ENCODE measurements at places on chromosomes 1 and 21.

- DNase-seq = peak; percentile 51
These were observed 34.9 kb downstream of the TMCO4 start for GRCh38 chr1:19764848-19765247.

DNA sequence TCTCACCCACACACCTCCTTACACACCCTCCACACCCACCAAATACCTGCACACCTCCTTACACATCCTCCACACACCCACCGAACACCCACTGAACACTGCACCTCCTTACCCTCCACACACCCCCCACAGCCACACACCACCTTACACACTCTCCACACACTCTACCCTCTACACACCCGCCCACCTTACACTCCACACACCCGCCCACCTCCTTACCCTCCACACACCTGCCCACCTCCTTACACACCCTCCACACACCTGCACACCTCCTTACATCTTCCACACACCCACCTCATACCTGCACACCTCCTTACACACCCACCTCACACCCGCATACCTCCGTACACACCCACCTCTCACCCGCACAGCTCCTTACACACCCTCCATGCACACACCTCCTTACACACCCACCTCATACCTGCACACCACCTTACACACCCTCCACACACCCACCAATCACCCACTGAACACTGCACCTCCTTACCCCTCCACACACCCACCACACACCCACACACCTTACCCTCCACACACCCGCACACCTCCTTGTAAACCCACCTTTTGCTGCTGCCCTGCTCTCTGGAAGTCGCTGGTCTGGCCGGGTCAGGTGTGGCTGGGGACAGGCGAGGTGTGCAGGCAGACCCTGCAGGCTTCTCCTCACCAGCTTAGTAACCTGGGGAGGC, 38.5 kb downstream of the COQ8A start:
- DNase-seq = no peak

DNA sequence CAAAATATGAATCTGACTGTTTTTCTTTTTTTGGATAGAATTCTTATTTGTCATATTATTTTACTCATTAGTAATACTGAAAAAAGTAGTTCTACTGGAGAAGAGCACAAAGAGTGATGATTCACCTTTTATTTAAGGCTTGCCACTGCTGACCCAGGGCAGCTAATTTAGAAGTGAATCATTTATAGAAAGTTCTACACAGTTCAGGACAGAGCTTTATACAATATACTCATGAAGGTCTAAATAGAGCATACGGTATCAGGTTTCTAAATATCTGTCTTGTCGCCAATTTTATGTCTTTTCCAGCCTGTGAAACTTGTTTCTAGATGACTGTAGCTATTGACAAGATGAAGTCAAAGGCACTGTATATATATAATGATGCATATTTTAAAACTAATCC, 25.0 kb downstream of the GIPC2 start:
- DNase-seq = no peak

DNA sequence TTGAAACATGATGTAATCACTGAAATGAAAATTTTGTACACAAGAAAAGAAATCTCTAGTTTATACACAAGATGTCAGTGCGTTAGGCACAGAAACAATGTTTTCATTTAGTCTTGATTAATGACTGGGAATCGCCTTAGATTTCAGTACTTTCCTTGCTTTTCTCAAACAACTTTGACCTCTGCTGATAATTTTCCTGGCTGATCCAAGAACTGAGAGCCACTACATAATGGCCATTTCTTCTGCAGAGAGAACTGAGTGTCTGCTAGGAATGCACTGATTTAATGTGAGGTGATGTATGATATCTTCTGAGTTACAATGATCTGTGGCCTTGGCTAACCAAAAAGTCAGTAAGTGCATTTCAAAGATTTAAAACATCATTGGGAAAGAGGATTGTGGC, 308.1 kb downstream of the CTH start:
- no peak for DNase-seq

DNA sequence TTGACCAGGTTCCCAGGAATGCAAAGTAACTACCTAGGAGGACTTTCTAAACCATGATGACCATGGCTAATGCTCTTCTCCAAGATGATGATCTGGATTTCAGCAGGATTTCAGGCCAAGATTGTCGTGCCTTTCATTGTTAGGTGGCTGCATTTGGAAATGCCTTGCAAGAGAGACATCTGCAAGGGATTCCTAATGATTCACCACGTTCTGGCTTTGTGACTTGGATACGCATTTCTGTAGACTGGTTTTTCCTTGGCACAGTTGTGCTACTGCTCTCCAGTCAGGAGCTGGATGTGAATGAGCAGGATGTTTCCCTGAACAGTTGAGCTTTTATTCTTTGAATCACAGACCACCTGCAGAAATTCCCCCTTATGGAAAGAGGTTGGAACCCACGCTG, 212.4 kb downstream of the BACH1 start:
- DNase-seq = no peak

DNA sequence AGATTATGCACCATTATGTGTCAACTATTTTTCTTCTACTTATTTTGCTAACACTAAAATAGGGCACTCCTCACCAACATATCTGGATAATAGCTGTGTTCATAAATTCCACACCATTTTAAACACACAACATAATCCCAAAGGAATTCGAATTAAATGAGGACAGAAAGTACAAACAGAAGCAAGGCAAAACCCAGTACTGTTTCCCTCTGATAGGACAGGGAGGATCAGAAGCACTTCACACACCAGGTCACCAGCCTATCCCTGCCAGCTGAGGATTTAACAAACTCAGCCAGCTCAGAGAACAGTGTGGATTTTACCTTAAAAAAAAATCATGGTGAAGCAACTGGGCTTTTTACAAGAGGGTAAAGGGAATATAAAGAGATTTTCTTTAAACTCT, 20.0 kb downstream of the CRYZ start:
- DNase-seq = peak; percentile 16

GRCh38 chr1:25912076-25912831, 6.0 kb upstream of the STMN1 start:
- no peak for DNase-seq

DNA sequence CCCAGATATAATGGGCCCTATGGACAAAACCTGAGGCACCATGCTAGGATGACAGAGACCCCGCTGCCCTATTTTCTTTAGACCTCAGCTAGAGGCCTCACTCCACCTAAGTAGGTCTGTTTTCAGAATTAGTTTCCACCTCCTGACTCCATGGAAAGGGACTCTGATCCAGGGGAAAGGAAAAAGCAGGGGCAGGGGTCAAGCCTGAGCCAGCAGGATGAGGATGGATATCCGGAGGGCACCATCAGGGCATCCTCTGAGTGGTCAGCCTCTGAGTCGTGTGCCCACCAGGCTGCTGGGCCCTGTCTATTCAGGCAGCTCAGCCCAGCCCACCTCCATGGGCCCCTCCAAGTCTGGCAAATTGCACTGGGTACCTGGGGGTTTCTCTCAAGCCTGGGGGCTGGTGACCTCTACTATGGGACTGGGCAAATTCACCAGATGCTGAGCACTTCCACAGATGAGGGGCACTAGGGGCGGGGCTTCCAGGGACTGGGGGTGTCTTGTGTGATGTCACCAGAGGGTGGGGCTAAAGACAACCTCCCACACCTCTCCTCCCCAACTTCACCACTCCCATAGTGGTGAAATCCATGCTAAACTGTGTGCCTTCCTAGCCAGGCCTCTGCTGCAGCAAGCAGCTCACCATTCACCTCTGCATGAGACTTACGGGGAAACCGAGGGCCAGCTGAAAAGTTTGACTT, 5.5 kb downstream of the PAQR7 start:
- DNase-seq = no peak

GRCh38 chr1:111214074-111214801, 13.3 kb upstream of the CHI3L2 start:
- DNase-seq = no peak

GRCh38 chr1:169690489-169690888, 20.9 kb downstream of the SELL start:
- no peak for DNase-seq

DNA sequence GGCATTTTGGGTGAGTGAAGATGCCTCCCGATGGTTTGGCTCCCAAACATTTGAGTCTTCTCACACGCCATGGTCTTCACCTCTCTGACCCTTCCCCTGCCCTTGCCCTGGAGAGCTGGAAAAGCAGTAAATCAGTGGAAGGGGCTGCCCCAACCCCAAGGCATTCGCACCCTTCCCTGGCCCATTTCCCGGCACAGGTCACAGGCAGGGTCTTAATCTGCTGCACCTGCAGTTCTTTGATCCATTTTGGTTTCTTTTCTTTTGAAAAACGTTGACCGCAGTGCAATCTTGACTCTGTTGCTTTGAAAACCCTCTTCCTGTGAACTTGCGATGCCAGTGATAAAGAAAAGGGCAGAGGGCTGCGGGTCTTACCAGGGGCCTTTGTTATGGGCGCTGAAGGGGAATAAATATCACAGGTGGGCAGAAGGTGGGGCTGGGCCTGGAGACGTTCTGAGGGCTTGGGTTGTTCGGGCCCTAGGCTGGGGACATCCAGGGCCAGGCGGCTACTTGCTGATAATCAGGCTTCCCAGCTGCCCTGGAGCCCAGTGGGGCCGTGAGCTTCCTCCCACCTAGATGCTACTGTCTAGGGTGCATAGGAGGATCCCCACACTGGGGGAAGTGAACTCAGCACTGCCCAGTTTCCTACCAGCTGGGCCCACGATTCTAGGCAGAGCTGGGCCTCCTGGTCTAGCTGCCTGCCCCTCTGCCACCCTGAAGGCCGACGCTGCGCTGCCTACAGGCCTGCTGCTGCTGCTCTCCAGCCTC, 38.6 kb upstream of the EPS8L3 start:
- no peak for DNase-seq

- no peak for DNase-seq
These were observed 34.5 kb downstream of the ERO1B start for GRCh38 chr1:236247286-236247685.

GRCh38 chr1:180268556-180269075, 38.6 kb downstream of the LHX4 start:
- peak; percentile 44 for DNase-seq

GRCh38 chr1:167997037-167997575, 60.2 kb upstream of the MPC2 start:
- DNase-seq = peak; percentile 2

- DNase-seq = peak; percentile 63
These were observed 1.3 kb downstream of the CDC42BPA start for GRCh38 chr1:227317011-227317451.

- DNase-seq = no peak
These were observed 128.0 kb upstream of the KCNK1 start for GRCh38 chr1:233485809-233486398.

GRCh38 chr1:1157033-1157365, 16.7 kb upstream of the TTLL10 start:
- no peak for DNase-seq

DNA sequence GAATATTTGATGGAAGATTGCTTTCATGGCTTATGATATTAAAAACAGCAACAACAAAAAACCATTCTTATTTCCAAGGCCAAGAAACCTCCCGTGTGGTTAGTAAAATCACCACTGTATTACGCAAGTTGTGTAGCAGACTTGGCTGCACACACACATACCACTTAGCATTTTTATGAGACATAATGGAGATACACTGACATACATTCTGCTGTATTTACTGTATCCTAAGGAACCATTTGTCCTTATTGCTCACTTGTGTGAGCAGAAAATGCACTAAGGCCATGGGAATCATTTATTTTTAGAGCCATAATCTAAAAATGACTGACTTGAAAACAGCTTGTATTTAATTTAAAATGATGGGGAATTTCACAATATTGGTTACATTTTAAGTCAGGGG, 584 bp upstream of the C1orf141 start:
- DNase-seq = no peak

DNA sequence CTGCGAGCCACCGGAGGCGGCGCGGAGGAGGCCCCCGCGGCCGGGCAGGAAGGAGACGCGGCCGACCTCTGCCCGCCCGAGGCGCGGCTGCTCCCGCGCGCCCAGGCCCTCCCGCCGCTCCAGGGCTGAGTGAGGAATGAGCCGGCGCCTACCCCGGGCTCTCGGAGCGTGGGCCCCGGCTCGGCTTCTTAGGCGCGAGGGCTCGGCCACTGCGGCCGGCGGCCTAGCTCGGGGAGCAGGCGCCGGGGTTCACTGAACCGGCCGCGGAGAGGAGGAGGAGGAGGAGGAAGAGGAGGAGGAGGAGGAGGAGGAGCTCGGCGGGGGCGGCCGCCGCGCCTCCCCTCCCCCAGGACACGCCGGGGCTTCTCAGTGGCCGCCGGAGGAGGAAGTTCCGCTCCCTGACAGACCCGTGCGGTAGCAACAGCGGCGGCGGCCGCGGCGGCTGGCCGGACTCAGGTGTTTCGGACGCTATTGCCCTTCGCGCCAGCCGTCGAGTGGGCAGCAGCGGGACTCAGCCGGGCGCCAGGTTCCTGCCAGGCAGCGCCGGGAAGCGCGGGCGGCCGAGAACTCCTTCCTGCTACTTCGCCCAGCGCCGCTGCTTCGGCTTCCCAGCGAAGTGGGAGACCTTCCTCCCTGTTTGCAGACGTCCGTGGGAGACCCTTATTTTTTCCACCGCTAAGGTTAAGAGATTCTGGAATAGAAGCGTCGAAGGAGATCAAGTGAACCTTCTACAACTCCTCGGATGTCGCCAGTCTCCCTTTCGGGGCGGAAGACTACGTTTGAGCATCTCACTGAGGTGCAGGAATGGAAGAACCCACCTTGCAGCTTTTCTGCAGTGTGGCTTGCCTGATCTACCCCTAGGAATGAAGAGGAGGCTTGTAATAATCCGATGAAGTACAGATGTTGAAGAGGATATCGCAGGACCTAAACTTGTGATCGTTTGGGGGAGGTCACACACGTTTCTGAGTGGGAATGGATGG, at the start of gene MAN1A2:
Gene MAN1A2, plus strand, starts transcription at position 404 of the 980 bp plus-strand sequence. CDS start 735 bp downstream, outside the sequence.
- peak; percentile 69 for DNase-seq

- no peak for DNase-seq
These were observed 1.1 kb upstream of the SLC27A3 start for GRCh38 chr1:153774026-153774595.

GRCh38 chr1:54228638-54229079, 28.7 kb downstream of the MRPL37 start:
- DNase-seq = no peak

- peak; percentile 85 for DNase-seq
These were observed 52.0 kb downstream of the SLC9A1 start for GRCh38 chr1:27102707-27103468.

- DNase-seq = peak; percentile 64
These were observed 53.8 kb downstream of the ROR1 start for GRCh38 chr1:63827411-63828321.

GRCh38 chr1:99642053-99642452, 3.9 kb upstream of the PALMD start:
- no peak for DNase-seq

DNA sequence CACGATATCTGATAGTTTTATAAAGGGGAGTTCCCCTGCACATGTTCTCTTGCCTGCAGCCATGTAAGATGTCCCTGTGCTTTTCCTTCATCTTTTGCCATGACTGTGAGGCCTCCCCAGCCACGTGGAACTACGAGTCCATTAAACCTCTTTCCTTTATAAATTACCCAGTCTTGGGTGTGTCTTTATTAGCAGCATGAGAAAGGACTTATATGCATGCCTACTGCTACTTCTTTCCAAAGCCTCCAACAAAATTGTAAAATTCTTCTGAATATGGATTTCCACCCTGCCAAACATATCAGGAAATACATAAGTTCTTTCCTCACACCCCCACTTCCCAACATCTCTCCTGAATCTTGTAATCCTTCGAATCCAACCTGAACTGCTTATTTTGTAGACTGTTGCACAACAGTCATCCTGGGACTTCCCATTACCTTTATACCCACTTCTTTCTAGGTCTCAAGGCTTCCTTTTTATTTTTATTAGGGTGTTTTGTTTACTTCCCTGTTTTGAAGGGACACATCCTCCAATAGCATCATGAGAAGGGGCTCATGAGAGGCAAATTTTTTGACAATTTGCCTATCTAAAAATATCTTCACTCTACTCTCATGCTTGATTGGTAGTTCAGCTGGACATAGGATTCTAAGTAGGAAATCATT, 67.5 kb upstream of the MUTYH start:
- DNase-seq = no peak

GRCh38 chr21:21097466-21097865, 99.3 kb downstream of the NCAM2 start:
- no peak for DNase-seq

All from SJCRH30 (cell line).